ENCODE measurements at places on chromosomes 7 and 10. TPM values are rescaled to one million over a fixed set of nuclear protein-coding genes. Genes with fewer than 3 reads are reported as not detected.

ABCB4 gene
- 0.85 TPM for total RNA-seq

DNA sequence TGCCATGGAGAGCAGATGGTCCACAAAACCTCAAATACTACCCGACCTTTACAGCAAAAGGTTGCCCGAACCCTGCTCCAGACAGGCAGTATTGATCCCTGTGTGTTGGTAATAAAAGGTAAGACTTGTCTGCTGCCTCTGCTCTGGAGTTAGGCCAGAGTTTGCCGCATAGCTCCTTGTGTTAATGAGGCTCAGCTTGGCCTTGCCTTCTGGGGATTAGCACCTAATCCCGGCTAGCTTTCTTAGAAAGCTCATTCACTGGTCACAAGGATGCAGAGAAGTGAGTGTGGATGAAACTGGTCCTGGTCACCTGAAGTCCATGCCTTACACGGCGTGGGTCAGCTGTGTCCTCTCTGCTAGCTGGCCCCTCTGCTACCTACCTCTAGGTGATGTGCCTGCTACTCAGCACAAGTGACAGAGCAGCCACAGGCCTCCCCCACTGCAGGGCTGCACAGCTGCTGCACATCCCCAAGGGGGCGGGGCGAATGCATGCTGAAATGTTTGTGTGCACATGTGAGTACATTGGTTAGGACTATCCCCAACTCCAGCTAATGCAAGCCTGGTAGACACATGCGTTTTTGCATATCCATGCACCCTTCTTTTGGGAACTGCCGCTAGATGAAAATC lies 31.7 kb upstream of the SYPL1 start:
- peak; percentile 27 for DNase-seq

OR9A2 gene
- not detected for total RNA-seq

TFEC gene
- not detected for total RNA-seq

TPST1 gene
- total RNA-seq = 20.4 TPM

ECHDC3 gene
- 57.9 TPM for total RNA-seq

GRCh38 chr7:150966002-150966401 lies 12.1 kb downstream of the KCNH2 start:
- DNase-seq = peak; percentile 85

MYPN gene
- 0.04 TPM for total RNA-seq

NFE2L3 gene
- total RNA-seq = 69.0 TPM

GRCh38 chr7:150962290-150962552 lies 15.9 kb downstream of the KCNH2 start:
- DNase-seq = no peak

CFAP46 gene
- total RNA-seq = 0.70 TPM

ARHGEF5 gene
- total RNA-seq = 15.9 TPM

ERVW-1 gene
- 1.1 TPM for total RNA-seq

SPDYE5 gene
- not detected for total RNA-seq

DNA sequence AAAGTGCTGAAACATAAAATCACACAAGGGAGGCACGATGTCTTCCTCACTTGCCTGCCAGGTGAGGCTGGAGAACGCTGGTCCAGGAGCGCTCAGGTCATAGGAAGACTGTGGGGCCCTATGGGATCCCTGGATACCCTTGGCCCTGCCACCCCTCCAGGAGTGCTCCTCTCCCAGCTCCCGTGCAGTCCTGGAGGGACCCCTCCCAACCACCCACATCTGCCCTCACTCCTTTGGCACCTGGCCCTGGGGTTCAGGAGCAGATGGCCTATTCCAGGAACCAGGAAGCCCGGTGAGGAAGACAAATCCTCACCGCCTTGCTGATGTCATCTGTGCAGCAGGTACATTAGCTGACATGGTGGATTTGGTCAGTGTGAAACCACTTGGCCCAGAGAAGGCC lies 3.7 kb upstream of the CXCL12 start:
- no peak for DNase-seq

- DNase-seq = no peak
Observed at GRCh38 chr10:46525177-46525823, 31.2 kb downstream of the GPRIN2 start.

DNA sequence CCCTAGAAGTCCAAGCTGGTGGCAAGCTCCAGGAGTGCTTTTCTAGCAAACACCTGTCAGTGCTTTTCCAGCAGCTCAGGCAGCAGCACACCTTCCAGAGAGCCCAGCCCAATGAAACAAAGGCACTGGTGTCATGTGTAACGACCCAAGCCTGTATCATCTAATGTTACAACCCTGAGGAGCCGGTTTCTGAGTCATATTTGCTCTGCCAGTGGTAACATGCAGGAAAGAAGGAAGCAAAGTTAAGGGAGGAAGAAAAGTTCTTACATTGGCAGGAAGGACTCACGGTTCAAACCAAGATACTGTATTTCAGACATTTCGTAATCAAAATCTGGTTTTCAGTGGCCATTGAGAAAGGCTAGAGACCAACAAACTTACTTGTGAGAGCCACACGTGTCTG lies at the start of gene ANKRD22:
TSS of gene ANKRD22 (minus strand) at position 139 of the 400 bp plus-strand sequence. CDS start 237 bp downstream, outside the sequence.
- DNase-seq = no peak

DNA sequence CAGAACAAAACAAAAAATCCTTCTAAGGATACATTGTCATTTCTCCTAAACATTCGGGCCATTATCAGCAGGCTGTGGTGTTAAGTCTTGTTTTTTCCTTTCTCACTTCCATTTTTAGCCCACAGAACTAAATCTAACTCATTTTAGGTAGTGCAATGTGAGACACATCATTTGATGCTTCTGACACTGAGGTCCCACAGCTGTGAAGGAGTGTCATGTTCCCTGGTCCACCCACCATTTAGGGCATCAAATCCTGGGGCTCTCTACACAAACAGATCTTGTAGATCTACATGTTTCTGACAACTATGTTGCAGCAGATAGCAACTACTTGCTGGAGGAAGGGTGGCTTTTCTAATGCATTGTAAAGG lies 232.5 kb upstream of the IGFBP3 start:
- DNase-seq = no peak

GNB2 gene
- total RNA-seq = 108 TPM

DNA sequence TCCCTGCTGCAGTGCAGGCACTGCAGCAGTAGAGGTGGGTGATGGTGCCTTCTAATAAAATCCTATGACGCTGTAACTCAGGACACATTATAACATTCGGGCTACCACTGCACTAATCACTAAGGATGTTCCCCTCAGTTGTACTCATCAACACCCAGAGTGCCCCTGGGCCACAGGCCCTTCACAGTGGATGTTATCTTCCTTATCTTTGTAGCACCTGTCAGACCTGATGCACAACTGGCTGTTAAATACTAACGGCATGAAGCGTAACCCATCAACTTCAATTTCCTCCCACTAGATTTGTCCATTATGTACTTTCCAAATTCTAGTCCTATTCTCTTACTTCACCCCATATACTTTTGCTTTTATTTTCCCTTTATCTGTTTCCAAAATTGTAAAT lies 66.3 kb downstream of the PARD3 start:
- DNase-seq = no peak

AASS gene
- total RNA-seq = 28.0 TPM

GRCh38 chr10:124518366-124518765 lies 56.7 kb downstream of the LHPP start:
- peak; percentile 49 for DNase-seq

GRCh38 chr7:157577061-157577460 lies 240.3 kb downstream of the DNAJB6 start:
- no peak for DNase-seq

DNA sequence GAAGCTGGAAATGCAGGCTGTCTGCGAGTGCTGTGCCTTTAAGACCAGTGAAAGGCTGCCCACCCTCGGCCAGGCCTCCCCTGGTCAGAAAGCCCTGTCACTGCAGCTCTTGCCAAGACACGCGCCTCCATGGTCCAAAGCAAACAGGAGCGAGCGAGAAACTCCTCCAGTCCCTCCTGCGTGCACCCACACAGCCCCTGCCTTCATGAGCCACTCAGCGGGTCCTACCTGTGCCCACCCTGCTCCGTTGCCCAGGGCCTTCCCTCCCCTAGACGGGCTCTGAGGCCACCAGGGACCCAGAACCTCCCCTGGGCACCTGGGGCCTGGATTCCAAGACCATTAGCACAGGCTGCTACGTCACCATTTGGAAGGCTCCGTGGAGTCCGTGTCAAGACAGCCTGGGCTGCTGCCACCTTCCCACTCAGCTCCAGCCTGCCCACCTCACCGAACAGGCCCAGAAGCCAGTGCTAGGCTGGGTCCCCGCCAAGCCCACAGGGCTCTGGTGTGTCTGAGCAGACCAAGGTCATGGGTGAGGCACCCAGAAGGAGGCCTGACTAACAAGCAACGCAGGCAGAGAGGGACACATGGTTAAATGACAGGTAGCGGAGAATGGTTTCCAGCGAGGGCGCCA lies 144.5 kb downstream of the NEURL1 start:
- peak; percentile 54 for DNase-seq

SCIN gene
- total RNA-seq = not detected

GRCh38 chr7:151206914-151207313 lies 3.4 kb downstream of the H2BK1 start:
- DNase-seq = no peak
